ENCODE measurements at places on chromosomes 4 and X.

GRCh38 chr4:138218976-138219375, 23.2 kb downstream of the SLC7A11 start:
- no peak for DNase-seq

DNA sequence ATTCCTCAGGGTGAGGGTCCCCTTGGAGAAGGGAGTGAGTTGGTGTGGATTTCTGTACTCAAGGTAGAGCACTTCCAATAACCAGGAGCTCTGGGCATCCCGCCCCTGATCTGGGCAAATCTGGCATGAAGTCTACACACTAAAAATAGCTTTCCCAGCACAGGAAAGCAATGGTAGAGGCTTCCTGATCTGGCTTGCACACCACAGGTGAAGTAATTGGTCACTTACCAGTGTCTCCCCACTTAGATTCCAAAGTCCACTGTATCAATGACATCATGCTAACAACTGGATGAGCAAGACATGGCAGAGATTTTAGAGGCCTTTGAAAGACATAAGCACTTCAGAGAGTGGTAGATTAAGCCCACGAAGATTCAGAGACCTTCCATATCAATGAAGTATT, 17.8 kb upstream of the IDS start:
- no peak for DNase-seq

DNA sequence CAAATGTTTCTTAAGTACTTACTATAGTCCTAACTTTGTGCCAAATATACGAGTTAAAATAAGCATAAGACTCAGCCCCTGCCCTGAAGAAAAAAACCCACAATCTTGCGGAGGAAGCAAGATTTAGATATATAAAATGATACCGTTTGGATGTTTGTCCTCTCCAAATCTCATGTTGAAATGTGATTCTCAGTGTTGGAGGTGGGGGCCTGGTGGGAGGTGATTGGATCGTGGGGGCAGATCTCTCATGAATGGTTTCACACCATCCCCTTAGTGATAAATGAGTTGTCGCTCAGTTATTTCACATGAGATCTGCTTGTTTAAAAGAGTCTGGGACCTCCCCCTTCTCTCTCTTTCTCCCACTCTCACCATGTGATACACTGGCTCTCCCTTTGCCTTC, 28.7 kb downstream of the EFHC2 start:
- DNase-seq, result no peak

- DNase-seq, result no peak
These were observed 15.7 kb downstream of the LRRC66 start for GRCh38 chr4:52004414-52004813.

DNA sequence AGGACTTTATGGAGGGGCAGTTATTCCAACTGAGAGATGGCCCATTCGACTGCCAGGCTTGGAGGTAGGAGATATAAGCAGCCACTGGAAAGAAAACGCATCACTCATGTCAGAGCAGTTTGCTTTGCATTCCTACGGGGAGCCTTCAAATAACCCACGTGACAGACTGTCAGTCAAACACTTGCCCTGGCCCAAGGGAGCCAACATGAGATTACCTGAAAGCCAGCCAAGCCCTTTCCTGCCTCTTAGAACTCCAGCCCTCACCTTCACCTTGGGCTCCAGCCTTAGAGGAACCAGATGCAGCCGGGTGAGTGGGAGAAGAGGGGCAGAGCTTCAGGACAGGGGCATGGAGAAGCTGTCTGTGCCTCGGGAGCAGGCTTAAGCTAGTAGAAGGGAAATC, 95.3 kb upstream of the CXCL13 start:
- DNase-seq, result no peak

GRCh38 chr4:86834901-86835300, 14.3 kb downstream of the SLC10A6 start:
- DNase-seq, result no peak

DNA sequence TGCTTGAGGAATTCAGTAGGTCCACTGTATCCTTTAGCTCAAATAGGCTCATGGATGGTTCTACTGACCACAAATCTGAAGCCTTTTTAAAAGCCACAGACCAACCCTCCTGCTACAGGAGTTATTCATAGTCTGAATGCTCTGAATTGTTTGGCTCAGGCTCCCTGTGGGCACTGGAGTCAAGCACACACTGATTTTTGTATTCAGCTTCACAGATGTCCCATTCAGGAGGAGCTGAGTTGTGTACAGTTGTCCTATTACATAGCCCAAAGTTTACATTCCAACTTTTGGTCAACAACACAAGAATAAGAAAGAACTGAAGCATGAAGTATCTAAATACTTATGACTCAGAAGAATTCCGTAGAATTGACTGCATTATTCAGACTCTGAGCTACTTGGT, 243.9 kb downstream of the UNC5C start:
- no peak for DNase-seq

- DNase-seq, result no peak
These were observed 108.4 kb downstream of the LINC00632 start for GRCh38 chrX:140817943-140818342.

- DNase-seq, result no peak
These were observed 603.8 kb downstream of the RAPGEF2 start for GRCh38 chr4:159706704-159707103.

- no peak for DNase-seq
These were observed 123.9 kb upstream of the GC start for GRCh38 chr4:71907782-71908181.

DNA sequence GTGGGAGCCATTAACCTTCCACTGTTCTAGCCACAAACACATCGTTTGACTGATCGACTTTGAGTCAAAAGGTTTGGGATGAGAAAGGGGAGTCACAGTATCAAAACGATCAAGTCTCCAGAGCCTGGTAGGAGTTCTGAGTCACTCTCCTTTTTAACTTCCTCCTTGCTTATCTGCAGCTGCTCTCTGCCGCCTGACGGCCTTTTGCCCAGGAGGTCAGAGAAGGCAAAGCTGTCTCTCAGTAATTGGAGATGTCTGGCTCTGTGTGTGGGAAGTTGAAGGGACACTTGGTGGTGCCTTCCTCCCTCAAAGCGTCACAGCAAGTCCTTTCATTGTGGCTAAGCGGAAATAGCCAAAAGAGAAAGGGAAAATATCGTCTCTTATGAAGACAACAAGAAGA, 63.1 kb downstream of the ANOS1 start:
- DNase-seq, result no peak

DNA sequence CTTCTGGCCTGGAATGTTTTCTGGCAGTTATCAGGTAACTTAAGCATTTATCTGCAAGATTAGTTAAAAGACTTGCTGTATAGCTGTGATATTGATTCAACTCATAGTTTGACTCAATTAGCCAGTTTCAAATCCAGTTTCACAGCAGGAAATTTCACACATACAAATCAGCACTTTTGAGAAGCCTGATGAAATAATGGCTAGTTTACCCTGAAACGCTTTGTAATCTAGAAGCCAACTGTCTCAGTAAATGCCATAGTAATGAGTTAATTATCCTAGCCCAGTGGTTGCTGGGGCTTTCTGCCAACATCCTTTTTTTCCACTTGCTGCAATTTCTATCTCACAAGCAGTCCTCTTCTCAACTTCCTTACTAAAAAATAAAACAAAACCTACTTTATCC, 53.1 kb downstream of the ARHGEF38 start:
- no peak for DNase-seq

GRCh38 chr4:65391382-65391781, 278.9 kb downstream of the EPHA5 start:
- no peak for DNase-seq

GRCh38 chrX:43758044-43758443, 101.9 kb downstream of the MAOA start:
- no peak for DNase-seq

DNA sequence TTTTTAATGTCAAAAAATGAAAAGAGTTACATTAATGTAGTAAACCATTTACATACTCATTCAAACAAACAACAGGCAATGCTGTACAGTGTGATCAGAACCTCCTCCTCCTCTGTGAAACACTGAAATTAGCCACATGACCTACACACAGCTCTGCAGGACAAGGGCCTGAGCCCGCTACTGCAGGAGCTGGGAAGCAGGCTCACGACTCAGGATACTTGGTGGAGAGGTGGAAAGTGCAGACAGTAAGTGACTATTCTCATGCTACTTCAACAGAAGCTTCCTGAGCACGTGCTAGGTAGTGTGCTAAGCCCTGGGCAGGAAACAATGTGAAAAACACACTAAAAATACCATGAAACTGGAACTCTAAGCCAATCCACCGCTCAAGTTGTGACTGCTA, 56.8 kb downstream of the TAPT1 start:
- no peak for DNase-seq

DNA sequence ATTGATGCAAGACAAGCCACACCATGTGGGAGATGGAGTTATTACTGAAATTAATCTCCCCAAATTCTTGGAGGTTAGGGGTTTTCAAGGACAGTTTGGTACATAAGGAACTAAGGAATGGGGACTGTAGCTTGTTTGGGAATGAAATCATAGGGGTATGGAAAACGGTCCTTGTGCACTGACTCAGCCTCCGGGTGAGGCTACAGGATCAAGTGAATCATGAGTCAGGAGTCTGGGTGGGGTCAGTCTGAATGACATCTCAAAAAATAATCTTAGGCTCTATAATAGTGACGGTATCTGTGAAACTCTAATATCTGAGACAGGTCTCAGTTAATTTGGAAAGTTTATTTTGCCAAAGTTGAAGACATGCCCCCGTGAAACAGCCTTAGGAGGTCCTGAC, 128.5 kb upstream of the CYSLTR1 start:
- DNase-seq, result no peak

DNA sequence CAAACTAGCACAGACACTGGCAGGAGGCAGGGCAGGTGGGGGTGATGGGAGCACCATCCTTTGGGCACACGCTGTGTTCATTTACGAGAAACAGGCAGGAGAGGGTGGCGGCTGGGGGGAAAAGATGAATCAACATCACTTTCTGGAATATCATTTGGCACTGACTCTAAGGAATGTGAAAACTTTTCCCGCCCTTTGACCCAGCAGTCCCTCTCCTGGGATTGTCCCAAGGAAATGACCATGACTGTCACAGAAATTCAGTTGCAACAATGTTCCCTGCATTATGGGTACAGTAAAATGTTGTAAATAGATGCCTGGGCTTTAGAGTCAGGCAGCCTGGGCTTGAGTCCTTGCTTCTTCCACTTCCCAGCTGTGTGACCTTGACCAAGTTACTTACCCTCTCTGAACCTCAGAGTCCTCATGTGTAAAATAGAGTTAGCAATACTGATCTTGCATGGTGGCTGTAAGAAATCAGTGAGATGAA, 58.6 kb downstream of the ABLIM2 start:
- DNase-seq, result no peak

DNA sequence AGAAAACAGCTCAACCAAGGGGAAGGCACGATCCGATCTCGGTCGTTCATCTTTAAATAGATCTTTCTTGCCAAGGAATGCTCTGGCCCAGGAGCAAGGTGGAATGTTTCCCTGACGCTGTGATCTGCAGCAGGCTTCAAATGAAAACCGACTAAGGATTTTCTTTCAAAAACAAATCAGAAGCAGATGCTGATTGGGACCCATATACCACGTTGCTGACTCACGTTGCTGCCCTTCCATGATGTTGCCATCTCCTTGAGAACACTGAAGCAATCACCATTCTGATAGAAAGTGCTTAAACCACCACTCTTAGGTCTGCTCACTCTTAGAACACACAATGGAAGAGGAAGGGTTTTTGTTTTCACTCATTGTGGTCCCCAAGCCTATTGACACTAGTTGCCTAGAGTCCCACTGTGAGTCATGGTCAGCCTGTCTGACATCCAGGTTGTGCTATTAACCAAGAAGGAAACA, 26.1 kb downstream of the LAMTOR3 start:
- DNase-seq, result no peak

DNA sequence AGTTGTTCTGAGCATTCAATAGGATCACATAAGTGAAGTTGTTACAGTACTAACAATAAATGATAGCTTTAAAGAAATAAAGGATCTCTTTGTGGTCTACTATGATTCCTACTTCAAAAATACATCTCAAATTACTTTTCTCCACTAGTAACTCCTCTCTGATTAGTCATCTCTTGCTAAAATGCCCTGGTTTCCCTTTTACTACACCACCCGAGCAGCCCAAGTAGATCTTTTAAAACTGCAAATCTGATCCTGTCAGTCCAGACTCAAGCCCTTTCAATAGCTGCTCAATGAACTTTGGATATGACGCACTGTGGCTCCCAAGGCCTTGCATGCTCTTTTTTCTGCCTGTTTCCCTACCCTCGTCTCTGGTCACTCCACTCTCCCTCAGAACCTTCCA, 97.5 kb downstream of the MAOA start:
- DNase-seq, result no peak

DNA sequence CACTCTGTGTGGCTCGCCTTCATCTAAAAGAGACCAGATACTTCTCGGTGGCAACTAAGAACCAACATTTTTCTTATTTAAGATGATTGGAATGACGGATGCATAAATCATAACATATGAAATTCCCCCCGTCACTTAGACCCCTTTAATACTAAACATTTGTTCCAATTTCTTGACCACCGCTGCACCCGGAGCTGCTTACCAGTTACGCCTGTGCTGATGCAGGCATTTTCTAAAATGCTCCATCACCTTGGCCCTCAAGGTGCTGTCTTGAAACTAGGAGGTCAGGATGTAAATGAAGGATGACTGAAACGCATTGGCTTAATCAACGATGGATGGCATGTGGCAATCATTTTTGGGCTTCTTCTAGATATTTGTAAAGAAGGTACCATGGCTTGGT, 130.0 kb downstream of the CPZ start:
- no peak for DNase-seq

DNA sequence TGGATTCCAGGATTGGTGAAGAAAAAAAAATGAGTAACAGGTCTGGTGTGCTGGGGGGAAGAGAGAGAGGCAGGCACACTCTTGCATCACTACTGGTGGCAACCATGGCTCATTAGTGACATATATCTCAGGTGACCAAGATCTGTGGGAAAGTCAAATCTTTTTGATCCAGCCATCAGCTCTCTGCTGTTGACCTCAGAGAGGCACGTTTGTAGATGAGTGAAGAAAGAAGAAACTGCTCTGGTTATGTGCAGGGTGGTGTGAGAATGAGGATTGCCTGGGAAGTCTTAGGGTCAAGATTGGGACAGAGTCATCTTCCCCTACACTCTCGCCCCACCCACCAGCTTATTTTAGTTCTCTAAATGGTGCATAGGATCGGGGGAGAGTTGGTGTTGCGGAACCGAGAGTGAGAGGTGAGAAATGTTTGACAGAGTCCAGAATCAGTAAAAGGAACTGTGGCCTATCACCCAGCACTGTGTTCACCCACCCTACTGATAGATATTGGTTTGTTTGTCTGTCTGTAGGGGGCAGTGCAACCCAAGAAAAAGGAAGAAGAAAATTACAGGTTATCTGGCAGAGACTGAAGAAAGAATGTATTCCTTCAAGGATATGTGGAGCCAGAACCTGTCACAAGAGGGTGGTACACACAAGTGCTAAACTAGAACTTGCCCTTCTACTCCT, 21.9 kb downstream of the ARMCX6 start:
- DNase-seq, result peak; percentile 61

GRCh38 chrX:21683941-21684340, 25.8 kb upstream of the KLHL34 start:
- DNase-seq, result no peak

- peak; percentile 30 for DNase-seq
These were observed 29.2 kb upstream of the ASMTL start for GRCh38 chrX:1481636-1482529.

DNA sequence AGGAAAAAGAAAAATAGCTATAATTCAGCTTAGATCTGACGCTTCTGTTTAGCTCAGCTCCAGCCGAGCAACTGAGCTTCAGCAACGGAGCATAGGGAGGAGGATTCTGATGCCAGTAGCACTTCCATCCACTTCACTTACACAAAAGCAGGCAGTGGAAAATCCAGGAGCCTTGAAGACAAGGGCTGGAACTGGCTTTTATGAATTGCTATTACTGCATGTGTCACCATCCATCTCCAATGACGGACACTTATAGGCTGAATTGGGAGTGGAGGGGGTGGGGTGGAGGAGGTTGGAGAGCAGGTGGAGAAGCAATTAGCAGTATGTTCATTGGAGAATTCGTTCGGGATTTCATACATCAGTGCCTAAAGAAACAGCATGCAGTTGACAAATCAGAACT, 15.6 kb downstream of the ENOX2 start:
- no peak for DNase-seq

Data from right renal pelvis (tissue), 4 donors.